ENCODE measurements at places on chromosomes 2 and 18. TPM values are rescaled to one million over a fixed set of nuclear protein-coding genes. Genes with fewer than 3 reads are reported as not detected.
A peak's percentile ranks its signal among the peaks of the same experiment; 100 is the strongest.

C2orf72 gene
- total RNA-seq: 27.7 TPM

AQP12B gene
- not detected for total RNA-seq

PNO1 gene
- total RNA-seq: 10.6 TPM

EFEMP1 gene
- total RNA-seq: 7.3 TPM

STK11IP gene
- 13.0 TPM for total RNA-seq

RTP5 gene
- total RNA-seq: 2.4 TPM

MAP3K20 gene
- 9.4 TPM for total RNA-seq

PREPL gene
- total RNA-seq: 152 TPM

RSAD2 gene
- total RNA-seq: 3.3 TPM

PDE11A gene
- 1.2 TPM for total RNA-seq

TFCP2L1 gene
- under 0.01 TPM for total RNA-seq

GRCh38 chr2:45172760-45173392, 163.6 kb upstream of the SIX2 start:
- no peak for DNase-seq

- no peak for DNase-seq
Observed at GRCh38 chr2:181554061-181554830, 97.1 kb downstream of the ITGA4 start.

DNA sequence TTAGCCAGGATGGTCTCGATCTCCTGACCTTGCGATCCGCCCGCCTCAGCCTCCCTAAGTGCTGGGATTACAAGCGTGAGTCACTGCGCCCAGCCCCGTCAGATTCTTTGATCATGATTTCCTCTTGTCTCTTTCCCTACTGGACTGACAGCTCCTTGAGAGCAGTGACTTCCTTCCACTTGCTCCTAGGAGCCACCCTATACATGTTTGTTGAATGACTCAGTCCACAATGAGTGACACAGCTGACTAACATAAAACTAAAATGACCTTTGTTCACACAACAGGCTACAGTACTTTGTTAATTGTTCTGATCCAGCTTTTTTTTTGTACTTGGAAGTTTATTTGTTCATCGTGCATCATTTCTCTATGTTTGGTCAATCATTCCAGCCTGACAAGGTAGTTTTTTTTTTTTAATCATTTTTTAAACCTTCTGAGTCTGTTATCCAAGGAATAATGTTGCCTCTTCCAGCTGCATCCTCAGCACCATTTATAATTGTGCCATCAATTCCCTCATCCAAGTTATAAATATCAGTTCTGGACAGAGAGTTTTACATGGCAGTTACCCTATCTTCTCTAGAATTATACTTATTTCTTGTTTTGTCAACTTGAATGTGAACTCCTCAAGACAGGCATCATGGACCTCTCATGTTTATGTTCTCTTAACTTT, 42.9 kb upstream of the TUBA3E start:
- no peak for DNase-seq

DNA sequence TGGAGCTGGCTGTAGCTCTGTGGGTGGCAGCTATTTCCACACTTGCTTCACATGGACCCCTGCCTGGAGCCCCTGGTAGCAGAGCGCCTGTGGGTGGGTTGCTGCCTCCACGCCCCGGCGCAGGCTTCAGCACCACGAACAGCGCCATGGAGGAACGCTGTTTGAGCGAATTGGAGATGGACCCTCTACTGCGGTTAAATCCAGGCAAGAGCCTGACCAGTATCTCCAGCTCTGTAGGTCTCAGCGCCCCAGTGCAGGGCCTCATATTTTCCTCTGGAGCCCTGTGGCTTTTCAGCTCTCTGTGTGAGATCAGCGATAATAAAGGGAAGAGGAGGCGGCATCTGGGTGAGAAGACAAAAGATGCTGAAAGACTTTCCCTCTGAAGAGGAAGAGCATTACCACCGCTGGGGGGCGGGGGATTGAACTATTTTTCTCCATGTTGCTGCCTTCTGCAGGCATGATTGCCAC, 12.0 kb downstream of the ONECUT2 start:
- no peak for DNase-seq

DNA sequence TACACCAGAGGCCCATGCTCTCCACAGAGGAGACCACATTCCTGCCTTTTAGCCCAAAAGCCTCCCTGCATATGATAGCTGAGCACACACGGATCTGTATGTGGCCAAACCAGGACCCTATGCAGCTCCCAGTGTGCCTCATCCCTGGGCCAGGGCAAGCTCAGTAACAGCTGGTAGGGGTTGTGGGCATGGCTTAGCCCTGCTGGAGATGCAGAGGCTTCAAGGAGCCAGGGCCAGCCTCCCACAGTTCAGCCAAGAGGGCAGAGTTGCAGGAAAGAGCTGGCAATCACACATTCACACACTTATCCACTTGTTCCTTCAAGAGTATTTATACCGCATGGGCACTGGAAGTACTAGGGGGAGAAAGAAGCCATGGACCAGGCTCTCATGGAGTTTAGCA, 1.6 kb upstream of the LIMS2 start:
- no peak for DNase-seq

GRCh38 chr2:231621051-231621879, 28.6 kb downstream of the TEX44 start:
- no peak for DNase-seq

- DNase-seq: no peak
Observed at GRCh38 chr2:70726947-70727725, 40.9 kb downstream of the ADD2 start.

- no peak for DNase-seq
Observed at GRCh38 chr18:63106727-63107126, 212.8 kb downstream of the BCL2 start.

DNA sequence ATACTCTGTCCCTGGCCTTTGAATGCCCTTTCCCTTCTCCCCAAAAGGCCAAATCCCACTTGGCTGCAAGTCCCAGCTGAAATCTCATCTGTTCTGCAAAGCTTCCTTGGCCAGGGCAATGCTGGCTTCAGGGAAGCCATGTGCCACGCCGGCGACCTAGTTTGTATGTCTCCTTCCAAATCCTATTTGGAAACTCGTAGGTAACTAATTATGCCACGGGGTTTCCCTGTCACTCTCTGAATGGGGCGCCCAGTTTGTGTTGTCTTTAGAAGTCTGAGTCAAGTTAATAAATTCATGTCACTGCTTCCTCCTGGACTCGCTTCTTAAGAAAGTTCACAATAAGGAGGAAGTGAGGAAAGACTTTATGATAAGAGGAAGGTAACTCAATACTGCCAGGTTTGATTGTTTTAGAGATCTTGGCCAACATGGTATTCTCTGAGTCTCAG, 19.1 kb downstream of the FHL2 start:
- no peak for DNase-seq

GRCh38 chr18:2822213-2822921, 24.4 kb upstream of the EMILIN2 start:
- DNase-seq: no peak

DNA sequence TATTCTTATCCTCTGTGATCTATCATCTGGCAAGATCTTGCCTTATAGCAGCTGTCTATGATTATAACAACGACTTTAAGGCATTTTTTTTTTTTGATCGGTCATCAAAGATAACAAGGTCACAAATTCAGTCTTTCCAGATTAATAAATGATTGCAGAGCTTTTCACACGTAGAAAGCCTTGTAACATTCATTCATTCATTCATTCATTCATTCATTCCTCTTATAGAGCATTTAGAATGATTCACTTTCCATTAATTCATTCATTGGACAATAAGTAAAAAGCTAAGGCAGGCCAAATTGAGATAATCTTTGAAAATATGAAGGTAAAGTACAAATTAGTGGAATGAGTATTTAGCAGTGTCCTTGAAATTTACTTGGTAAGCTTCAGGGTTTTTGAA, 223.7 kb downstream of the NUP35 start:
- DNase-seq: no peak

DNA sequence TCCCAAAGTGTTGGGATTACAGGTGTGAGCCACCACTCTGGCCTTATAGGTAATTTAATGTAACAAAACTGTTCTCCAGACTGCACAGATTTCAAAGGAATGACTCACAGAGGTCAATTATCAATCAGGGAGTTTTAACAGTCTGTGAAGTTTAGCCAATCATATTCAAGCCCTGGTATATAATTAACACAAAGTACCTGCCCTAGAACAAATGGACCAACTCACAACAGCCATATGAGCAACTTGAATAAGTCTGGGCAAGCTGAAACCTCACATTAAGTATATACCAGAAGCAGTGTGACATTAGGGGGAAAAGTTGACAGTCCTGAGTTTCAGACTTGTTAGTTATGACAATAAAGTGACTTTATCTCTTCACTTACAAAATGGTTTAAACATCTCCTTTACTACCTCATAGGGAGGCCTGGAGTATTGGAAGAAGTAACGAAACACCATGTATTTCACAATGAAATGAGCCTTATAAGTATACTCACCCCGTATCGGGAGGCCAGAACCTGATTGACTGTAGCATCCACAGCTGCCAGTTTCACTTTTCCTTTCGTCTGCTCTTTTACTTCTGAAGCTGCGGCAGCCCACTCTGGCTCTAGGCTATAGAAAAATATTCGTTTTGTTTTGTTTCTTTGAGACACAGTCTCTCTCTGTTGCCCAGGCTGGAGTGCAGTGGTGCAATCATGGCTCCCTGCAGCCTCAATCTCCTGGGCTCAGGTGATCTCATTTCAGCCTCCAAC, 22.2 kb downstream of the PDIA6 start:
- DNase-seq: no peak

DNA sequence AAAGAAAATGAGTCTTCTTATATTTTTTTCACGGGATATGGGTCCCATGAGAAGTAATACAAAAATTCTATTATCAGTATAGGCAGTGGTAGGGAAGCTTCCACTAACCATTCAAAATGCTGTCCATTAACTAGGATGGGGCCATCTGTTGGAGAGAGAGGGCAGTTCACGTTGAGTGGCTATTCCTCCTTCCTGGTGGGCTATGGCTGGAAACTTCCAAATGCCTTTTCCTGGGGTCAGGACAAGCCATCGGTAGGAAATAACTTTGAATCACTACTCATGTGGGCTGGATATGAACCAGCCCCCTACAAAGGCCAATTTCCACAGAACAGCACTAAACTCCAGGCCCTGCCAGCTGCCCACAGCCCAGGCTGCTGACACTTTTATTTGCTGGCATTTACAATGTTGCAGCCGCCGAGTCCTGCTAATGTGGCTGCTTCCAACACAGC, 156.1 kb upstream of the HNRNPA3 start:
- no peak for DNase-seq

GRCh38 chr2:209913786-209914345, 88.6 kb upstream of the RPE start:
- no peak for DNase-seq

GRCh38 chr18:50649821-50650220, 89.9 kb downstream of the MAPK4 start:
- DNase-seq: no peak

DNA sequence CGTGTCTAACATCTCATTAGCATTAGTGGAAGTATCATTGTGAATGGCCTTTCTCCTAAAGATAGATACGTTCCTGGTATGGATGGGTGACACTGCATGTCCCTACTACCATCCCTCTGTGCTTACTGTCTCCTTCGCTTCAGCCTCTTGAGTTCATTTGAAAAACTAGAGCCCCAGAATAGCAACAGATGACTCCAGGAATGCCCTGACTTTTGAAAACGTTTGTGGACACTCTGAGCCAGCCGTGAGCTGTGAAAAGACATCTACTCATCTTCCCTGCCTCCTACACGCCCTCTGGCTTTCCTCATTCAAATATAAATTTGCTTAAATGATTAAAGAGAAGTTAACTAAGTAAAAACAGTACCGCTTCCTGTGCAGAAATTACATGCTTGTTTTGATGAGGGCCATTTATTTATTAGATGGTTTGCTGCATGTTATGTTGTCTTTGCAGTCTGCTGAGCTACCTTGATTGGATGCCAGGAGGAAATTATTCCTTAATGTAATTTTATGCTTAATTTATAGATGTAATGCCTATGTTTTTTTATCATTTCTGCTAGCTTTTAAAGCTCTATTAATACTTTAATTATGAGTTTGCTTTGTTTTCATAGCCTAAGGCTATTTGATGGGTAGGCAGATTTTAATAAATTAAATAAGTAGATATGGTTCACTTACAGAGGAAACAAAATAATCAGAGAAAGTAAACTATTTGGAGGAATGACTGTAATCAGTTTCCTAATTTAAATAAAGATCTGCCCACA, 32.1 kb upstream of the MYO3B start:
- no peak for DNase-seq

DNA sequence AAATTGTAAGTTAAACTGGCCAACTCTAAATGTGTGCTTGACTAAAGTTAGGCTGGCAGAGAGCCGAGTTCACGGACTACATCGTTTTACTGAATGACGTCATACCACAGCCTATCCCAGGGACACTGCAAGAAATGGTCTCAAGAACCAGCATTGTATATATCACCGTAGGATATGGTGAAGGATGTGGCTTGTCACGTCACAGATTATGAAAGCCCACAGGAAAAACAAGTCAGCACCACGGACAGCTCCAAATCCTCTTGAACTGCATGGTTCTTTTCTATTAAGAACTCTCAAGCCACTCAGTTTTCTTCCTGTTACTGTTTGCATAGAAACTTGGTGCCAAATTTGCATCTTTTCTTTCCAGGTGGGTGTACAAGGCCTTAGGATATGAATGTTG, 85.1 kb upstream of the ACAA2 start:
- peak; percentile 10 for DNase-seq

DNA sequence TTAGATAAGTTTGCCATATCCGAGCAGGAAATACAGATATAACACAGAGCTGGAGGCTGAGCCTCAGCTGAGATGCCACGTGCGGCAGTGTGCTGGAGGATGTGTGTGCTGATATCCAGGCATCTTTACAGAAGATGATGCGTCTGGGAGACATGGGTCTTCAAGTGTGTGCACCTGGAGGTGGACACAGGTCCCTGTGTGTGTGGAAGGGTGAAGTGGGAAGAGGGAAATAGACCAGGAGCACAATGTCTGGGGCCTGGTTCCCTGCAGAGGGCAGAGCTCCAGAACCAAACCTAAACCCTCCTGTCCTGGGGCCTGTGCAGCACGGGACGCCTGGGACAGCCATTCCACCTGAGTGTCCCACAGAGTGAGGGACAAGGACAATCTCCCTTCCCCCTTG, 180.3 kb upstream of the RAB12 start:
- DNase-seq: no peak

- DNase-seq: peak; percentile 1
Observed at GRCh38 chr2:162839419-162839818, 852 bp upstream of the KCNH7 start.

- DNase-seq: no peak
Observed at GRCh38 chr2:126910637-126911036, 11.9 kb downstream of the TEX51 start.

- DNase-seq: peak; percentile 9
Observed at GRCh38 chr2:29747786-29748470, 173.5 kb downstream of the ALK start.

DNA sequence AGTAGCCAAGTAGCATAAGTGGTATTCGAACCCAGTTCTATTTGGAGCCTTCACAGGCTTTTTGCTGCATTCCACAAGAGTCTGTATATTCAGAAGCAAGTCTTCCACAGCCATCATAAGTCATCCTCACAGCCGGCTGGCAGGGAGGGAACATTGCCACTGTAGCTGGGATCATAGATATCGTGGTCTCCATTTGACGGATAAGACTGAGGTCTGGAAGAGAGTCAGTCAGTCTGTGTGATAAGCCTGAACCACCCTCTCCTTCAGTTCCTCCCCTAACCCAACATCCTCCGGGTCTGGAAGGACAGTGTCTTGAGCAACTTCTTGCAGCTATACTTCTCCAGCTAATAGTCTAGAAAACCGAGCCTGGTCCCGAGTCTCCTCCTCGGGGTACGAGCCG, 17.0 kb upstream of the C1QL2 start:
- no peak for DNase-seq
